ENCODE measurements at places on chromosomes 11 and 22.

- peak; percentile 46 for DNase-seq
Observed at GRCh38 chr11:130431331-130431773, 2.9 kb upstream of the ADAMTS8 start.

- no peak for DNase-seq
Observed at GRCh38 chr11:116714902-116715301, 57.9 kb downstream of the BUD13 start.

DNA sequence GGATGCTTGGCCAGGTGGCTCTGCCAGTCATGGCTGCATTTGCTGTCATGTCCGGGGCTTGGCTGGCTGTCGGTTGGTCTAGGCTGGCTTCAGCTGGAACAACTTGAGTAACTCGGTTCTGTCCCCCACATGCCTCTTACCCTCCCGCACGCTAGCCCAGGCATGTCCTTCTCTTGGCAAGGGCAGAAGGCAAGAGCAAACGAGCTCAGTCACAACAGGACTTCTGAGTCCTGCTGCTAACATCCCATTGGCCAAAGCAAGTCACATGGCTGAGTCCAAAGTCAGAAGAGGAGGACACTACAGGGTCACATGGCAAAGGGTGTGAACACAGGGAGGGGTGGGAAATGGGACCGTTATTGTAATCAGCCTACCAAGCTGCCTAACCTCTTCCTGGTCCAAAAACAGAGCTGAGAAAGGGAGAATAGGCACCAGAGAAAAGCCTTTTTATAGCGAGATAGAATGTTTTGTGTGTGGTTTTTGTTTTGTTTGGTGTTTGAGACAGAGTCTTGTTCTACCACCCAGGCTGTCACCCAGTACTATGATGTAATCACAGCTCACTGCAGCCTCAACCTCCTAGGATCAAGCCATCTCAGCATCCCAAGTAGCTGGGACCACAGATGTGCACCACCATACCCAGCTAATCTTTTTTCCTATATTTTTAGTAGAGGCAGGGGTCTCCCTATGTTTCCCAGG is 81.9 kb downstream of the MN1 start:
- DNase-seq = no peak

GRCh38 chr22:48373626-48374173 is 1454.0 kb downstream of the BRD1 start:
- DNase-seq = no peak

- DNase-seq = no peak
Observed at GRCh38 chr22:46099740-46100139, 50.6 kb upstream of the PPARA start.

GRCh38 chr22:17422736-17423343 is 53.6 kb downstream of the CECR2 start:
- DNase-seq = no peak

DNA sequence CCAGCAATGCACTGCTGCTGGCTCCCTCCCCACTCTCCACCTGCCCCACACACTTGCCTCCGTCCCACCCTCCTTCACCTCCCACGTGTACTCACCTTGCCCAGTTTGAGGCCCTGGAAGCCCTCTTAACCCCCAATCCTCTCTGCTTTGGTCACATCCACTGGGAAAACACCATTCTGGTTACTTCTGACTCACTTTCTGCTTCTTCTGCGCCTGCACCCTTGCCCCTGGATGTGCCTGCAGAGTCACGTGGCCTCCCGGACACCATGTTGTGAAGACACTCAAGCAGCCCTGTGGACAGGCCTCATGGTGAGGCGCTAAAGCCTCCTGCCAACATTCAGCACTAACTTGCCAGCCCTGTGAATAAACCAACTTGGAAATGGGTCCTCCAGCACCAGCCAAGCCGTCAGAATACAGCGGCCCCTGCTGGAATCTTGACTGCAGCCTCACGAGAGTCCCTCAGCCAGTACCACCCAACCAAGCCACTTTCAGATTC is 2.6 kb upstream of the NAALADL1 start:
- DNase-seq = no peak

DNA sequence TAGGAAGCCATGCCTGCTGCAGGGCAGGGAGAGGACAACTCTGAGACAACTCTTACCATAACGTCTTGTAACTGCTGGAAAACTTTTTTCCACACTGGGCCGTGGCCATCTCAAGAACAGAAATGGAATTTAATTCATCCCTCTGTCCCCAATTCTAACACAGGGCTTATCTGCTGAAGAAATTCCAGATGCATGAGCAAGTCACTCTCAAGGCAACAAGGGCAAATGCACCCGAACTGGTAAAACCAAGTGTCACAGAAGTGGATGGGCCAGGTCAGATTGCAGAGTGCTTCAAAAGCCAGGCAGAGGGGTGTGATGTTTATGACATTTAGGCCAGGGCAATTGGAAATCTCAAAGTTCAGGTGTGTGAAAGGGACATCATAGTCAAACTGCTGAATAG is 7.4 kb downstream of the SMPD1 start:
- no peak for DNase-seq

GRCh38 chr11:86737737-86738136 is 62.6 kb upstream of the PRSS23 start:
- DNase-seq = no peak

DNA sequence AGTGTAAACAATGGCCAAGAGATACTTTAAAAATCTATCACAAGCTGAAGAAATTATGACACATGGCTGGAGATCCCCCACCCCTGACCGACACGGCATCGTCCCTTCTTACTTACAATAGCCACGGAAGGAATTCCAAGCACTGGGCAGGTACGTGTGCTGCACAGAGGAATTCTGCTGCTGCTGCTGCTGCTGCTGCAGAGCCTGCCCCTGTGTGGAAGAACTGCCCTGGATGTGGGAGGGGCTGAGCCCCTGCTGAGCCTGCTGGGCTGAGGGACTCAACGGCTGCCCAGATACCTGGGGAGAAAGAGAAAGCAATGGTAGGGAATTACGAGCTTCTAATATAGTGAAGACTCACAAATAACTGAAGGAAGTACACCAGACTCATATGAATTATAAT is 15.0 kb upstream of the NFRKB start:
- no peak for DNase-seq

GRCh38 chr11:95522874-95523273 is 266.7 kb downstream of the FAM76B start:
- no peak for DNase-seq

GRCh38 chr11:76313271-76313670 is 67.7 kb downstream of the THAP12 start:
- no peak for DNase-seq

- DNase-seq = peak; percentile 60
Observed at GRCh38 chr11:118001494-118001971, 15.3 kb downstream of the IL10RA start.

DNA sequence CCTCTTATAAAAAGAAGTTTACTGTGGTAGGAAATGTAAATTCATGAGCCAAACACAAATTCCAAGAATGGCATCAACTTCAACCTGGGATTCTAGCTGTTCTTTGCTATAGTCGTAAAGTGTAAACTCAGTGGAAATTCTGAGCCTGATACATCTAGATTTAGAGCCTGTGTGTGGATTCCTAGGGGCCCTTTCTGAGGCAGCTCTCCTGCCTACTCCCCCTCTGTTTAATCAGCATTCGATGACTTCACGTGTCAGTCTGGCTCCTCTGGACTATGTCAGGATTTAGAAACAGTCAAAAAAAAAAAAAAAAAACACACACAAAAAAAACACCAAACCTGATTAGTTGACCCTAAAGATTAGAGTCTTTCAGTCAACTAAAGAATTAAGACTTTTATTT is 93.1 kb upstream of the SC5D start:
- DNase-seq = no peak

DNA sequence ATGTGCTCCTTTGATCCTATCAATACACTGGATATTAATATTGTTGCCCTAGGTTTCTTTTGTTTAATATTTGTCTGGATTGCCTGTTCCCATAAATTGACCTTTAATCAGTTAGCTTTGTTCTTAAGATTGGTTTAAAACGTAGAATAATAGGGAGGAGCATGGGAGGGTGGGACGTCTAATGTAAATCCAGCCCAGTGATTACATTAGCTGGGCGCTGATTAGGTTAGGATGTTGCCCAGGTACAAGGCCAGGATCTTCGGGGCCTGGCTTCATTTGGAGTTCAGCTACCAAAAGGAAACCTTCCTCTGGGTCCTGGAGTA is at the start of gene SRSF8:
Gene SRSF8, plus strand, starts transcription at position 204 of the 323 bp plus-strand sequence. CDS start 308 bp downstream, outside the sequence.
- DNase-seq = no peak

- no peak for DNase-seq
Observed at GRCh38 chr22:49408102-49408836, 419.4 kb downstream of the BRD1 start.

- peak; percentile 74 for DNase-seq
Observed at GRCh38 chr22:17777005-17777716, 2.9 kb upstream of the BID start.

DNA sequence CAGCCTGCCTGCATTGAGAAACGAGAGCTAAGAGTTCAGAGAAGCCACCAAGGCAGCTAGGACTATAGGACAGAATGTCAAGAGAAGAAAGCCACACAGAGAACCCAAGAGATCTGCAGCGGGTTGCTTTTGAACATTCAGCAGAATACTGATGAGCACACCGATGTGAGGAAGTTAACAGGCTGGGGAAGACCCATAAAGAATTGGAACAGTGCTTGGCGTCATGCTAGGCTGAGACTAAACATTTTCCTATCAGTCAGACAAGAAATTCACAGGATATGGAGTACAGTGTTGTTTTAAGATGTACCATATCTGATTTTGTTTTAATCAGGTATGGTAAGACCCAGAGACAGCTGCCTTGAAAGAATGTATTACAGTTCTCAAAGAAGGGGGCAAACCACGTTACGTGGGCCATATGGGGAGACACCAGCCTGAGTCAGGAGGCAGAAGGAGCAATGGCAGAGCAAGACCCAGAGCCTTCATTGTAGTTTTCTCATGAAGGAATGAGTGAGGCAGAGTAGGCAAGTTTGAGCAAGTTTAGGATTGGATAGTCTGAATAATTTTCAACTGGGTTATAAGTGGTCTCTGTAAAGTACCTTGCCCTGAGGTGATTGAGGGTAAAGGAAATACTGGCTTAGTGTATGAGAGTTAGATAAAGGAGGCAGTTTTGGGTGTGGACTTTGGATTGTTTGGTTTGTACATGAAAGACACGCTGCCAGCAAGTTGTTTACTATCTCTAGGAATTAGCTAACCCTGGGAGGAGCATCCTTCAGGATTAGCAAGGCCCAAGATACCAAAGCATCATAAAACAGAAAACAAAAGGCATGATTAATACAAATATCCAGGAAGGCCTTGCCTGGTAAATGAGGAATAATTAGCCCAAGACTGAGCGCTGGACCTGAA is 14.3 kb downstream of the LRRC75B start:
- no peak for DNase-seq

DNA sequence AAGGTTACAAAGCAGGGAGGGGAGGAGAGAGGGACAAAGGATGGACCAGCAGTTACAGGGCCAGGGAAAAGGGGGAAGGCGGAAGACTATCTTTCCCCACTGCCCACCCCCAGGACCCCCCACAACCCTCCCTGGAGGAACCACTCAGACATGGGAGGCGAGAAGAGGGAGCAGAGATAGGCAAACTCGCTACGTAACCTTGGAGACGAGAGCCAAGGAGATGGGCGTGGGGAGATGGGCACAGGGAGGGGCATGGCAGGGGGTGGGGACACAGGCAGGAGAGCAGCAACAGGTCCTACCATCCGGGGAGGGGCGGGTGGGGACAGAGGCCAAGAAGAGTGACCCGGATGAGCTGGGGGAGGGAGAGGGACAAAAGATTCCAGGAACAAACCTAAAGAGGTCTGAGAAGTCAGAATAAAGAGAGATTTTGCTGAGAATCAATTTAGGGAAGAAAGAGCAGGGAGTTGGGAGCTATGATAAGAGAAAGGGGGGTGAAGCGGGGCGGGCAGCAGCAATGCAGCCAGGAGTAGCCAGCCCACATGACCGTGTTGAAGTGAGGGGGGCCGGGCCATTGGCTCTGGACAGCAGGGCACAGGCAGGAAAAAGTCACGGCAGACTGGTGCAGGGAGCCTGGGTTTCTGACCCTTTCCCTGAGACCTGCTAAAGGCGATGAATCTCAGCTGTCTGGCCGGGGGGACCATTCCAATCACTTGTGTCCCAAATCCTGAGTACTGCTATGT is 128.4 kb downstream of the BUD13 start:
- DNase-seq = no peak

- no peak for DNase-seq
Observed at GRCh38 chr11:62393061-62393611, 25.7 kb upstream of the SCGB1A1 start.

DNA sequence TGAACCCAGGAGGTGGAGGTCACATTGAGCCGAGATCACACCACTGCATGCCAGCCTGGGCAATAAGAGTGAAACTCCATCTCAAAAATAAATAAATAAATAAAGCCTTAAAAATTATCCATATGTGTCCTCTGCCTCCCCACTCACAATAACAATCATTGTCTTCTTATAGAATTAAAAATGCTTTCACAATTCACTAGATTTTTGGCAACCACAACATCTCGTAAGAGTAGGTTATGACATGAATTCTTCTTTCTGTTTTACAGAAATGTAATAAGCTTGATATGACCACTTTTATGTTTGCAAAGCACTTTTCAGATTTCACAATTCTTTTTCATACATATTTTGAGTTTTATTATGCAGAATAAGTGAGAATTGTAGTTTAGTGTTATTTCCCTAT is 54.5 kb upstream of the HSPA8 start:
- no peak for DNase-seq

DNA sequence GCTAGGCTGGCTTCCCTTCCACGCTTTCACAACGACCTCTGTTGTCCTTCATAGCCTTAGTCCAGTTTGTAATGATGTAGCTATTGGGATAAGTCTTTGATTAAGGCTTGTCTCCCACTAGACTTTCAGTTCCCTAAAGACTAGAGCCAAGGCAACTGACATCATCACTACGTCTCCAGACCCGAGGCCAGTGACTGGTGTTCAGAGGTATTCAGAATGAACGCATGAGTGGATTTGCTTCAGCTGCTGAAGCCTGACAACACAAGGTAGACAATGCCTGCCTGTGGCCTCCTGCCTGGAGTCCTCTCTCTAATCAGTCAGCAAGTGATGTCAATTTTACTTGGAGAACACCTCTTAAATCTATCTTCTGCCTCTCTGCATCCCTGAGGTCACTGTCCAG is 13.6 kb downstream of the EFCAB6 start:
- DNase-seq = no peak

DNA sequence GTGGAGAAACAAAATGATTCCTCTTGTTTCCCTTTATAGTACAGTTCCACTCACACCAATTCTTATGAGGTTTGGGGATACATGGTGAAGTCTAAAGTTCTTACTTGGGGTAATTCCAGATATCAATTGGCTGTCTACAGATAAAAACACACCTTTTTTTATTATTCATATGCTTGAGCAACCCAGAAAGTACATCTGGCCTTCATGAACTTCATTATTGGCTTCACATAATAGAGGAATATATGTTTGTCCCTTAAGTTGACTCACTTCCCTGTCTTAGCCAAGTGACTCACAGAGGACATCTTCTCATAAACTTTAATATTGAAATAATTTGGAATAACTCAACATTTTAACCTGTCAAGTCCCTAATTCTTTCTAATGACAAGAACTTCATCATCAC is 36.3 kb upstream of the SOX6 start:
- no peak for DNase-seq

- no peak for DNase-seq
Observed at GRCh38 chr11:69212798-69213110, 57.0 kb downstream of the SMIM38 start.
